Cardiac fibroblast (primary cell): ENCODE measurements at places on chromosomes 5 and 9.

DNA sequence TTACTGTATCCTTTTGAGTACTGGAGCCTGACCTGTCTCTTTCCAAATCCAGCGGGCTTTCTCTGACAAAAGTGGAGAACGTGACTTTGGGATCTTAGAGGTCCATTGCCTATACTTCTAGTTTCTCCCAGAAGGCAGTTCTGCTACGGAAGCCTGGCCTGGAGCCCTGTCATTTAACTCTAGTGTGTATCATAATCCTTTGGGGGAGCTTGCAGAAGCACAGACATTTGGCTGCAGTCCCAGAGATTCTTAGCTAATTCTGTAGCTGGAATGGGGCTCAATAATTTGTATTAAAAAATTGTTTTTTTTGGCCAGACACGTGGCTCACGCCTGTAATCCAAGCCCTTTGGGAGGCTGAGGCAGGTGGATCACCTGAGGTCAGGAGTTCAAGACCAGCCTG, 3.0 kb downstream of the HARS2 start:
- DNase-seq = peak; percentile 41

DNA sequence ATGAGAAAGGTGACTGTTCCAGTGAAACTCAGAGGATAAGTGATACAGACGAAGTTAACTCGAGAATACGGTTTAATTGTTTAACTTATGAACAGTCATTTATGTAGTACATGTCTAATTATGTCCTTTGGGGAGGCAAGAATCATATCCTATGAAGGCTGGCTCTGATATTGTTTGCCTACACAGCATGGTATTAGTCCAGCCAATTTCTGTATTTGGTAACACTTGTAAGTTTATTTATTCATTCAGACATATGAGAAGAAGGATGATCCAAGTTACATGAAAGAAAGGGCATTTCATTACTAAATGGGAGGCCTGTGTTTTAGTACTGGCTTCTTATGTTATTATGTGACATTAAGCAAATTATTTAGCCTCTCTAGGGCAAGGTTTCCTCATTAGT, 199.7 kb downstream of the NNT start:
- no peak for DNase-seq

- no peak for DNase-seq
These were observed 85.7 kb downstream of the LMX1B start for GRCh38 chr9:126699401-126699881.

GRCh38 chr5:43413966-43414365, 1.8 kb upstream of the CCL28 start:
- DNase-seq = no peak

GRCh38 chr9:109743696-109744095, 36.3 kb upstream of the PALM2AKAP2 start:
- no peak for DNase-seq

DNA sequence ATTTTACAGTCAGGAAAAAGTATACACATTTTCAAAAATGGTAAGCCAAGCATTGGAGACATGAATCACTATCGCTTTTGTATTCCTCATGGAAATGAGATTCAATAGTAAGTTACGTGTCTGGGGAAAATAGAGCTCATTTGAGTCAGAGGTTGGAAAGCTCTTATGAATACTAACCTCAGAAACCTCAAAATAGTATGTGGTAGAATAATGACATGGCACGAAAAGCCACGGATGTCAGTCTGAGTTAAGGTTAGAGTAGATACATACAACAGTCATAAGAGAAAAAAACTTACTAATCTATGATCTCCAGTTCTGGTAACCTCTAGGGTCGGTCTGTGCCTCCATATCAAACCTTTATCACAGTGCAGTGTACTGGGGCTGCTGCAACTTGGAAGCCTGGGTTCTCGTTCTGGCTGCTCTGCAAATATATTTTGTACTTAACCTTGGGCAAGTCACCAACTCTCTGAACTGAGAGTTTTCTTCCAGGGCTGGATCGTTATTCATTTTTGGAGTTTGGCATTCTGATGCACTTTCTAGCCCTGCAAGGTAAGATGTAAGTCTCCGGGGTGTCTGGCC, 31.8 kb downstream of the MAP1B start:
- peak; percentile 80 for DNase-seq

DNA sequence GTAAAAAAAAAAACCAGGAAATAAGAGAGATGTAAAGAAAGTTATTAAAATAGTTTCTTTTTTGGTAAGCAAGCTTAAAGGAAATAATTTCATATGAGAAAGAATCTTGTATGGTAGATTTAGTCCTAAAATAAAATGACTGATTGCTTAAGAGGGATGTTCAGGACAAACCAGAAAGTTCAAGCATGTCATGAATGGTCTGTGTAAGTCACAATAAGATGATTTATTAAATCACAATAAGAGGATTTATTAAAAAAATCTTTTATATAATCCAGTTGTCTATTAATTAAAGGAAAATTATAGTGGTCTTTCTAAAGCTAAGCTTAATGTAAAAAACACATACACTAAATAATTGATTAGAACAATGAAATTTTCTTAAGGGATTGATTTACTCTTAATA, 91.8 kb upstream of the OR13F1 start:
- DNase-seq = no peak
